ENCODE measurements at places on chromosomes 11 and 22.
A peak's percentile ranks its signal among the peaks of the same experiment; 100 is the strongest.

- peak; percentile 56 for DNase-seq
Measured at GRCh38 chr22:24592851-24593558, at the start of gene LRRC75B. LRRC75B (minus strand) TSS chr22:24593073; CDS start chr22:24593039, 34 bp downstream.

DNA sequence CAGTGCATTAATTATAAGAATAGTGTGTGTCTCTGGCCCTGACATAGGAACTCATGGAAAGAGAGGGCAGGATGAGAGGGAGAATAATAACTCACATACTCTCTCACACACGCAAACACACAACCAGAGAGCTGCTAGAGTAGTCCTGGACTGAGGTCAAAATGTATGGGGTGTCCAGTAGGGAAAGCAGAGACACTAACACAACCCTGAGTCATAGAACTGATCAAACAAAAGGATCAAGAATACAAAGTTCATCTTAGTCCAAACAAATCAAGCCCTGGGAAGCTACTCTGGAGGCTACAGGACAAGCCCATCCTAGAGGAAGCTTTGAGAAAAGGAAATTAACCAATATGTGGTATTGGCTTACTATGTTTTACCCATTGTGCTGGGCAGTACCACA is 178.5 kb upstream of the GUCY1A2 start:
- no peak for DNase-seq

DNA sequence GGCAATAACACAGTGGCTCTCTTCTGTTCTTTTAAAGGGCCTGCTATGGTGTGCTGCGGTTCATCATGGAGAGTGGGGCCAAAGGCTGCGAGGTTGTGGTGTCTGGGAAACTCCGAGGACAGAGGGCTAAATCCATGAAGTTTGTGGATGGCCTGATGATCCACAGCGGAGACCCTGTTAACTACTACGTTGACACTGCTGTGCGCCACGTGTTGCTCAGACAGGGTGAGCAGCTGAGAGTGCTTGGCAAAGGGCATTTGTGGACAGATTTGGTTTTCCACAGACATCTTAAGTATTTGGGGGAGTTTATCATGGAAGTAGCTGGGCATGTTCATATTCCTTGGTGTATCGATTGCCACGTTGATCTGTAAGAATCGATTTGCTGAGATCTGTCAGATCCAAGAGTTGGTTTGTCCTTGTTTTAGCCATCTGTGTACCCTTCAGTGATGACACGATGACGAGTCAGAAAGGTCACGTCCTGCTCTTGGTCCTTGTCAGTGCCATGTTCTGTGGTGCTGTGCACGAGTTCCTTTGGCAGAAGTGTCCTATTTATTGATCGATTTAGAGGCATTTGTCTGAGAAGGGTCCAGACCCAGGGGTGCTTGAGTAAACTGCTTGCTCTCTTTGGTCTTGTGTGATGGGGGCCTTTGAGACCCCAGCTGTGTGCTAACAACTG is 4.8 kb downstream of the RPS3 start:
- DNase-seq = no peak

GRCh38 chr22:19117111-19117512 is 5.1 kb downstream of the DGCR2 start:
- no peak for DNase-seq

GRCh38 chr11:62823677-62824076 is 8.2 kb downstream of the STX5 start:
- DNase-seq = no peak

DNA sequence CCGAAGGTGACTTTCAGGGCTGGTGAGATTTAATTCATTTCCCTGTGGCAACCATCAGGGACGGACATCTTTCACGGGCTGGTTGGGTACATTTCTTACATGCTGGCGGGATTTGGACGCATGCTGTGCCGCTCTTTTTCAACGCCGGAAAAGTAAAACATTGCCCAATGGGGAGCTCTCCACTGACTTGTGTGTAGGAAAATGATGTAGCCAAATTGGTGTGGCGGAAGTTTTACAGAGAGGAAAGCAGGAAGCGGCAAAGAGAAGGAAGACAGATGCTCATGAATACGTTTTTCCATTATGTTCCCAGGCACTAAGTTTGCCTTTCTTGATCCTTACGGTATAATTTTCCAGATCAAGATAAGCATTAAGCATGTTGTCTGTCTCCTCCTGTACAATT is 375.8 kb downstream of the NTM start:
- no peak for DNase-seq

DNA sequence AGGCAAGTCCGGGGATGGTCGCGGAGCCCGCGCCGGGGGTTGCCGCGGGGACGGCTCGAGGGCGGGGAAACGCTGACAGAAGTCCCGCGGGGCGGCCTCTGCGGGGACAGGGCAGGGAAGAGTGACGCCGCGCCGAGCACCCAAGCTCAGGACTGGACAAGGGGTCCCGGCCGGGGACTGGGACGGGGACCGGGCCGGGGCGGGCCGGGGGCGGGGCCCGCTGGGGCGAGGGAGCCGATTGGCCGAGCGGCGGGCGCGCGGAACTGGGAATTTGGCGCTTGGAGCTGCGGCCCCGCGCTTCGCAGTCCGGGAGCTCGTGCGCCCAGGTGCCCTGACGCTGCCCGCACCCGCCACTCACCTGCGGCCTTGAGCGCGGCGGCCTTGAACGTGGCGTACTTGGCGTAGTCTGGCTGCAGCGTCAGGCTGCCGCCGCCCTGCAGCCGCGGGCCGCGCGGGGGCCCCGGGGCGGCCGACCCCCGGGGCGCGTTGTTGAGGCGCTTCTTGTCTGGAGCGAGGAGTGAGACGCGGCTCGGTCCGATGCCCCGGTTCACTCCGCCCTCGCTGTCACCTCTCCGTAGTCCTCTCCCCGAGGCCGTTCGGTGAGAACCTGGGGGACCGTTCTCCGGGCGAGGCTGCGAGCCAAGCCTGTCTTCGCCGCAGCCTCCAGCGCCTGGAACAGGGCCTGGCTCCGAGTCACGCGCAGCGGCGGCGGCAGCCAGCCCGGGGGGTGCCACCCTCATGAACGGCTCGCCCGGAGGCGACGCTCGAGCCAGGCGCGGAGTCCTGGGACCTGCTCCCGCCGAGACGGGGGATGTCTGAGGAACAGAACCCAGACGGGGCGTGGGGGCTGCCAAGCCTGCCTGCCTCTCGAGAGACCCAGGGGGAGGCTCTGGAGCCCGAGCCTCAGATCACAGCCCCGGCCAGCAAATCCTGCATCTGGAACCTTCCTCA is 4.5 kb downstream of the SHISA8 start:
- DNase-seq = no peak

DNA sequence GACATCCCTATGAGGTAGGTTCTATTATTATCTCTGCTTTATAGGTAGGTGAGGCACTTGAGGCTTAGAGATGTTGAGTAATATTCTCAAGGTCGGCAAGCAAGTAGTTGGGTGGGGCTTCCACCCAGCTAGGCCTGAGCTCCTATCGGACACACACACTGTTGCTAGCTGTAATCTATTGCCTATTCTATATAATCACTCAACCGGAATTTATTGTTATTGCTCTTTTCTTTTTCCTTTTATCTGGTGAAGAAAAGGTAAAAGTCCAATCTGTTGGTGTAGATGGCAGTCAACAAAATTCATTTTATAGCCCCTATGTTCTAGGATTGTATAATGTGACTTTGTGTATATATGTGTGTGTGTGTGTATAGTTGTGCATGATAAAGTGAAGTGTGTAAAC is 3.4 kb downstream of the OR9Q2 start:
- no peak for DNase-seq

DNA sequence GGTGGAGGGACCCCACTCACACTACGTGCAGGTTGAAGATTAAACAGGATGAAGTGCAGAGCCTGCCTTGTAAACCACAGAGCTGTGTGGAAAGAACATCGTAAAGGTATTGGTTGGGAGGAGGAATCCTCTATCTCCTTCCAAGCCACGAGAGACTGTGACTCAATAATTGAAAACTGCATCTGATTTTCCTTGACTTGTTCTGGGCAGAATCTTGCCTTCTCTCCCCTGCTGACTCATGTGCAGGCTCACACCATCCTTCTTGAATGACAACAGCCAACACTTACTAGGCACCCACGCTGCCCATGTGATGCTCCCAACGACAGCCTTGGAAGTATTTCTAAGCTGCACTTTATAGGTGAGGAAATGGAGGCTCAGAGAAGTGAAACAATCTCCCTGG is 563.0 kb downstream of the MIAT start:
- DNase-seq = no peak
